Left lobe of liver (tissue), 2 donors: ENCODE measurements at places on chromosomes 11 and 22. TPM values are rescaled to one million over a fixed set of nuclear protein-coding genes. Genes with fewer than 3 reads are reported as not detected.

GRCh38 chr11:110818032-110818687 lies 105.9 kb upstream of the ARHGAP20 start:
- no peak for DNase-seq

DNA sequence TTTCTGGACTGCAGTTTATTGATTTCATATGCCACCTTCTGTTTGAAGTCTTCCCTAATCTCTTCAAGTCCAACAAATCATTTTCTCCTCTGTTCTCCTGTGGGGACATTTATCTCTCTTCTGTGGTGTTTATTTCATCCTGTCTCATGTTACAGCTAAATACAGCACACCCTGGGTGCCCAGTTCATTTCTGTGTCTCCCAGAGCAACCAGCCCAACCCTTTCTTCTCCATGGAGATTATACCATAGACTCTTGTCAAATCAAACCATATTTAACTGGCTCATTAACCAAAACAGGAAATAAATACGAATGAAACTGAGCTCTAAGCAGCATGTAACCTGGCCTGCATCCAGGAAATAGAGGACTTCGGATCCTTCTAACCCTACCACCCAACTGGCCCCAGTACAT lies at the start of gene MS4A8:
Gene MS4A8, plus strand, starts transcription at position 329 of the 408 bp plus-strand sequence. CDS start 1,249 bp downstream, outside the sequence.
- DNase-seq: no peak

Gene TENM4
- 0.08 TPM for total RNA-seq

Gene KLHDC7B
- 0.05 TPM for total RNA-seq

Gene TRIM22
- total RNA-seq: 8.0 TPM

Gene NRIP3
- total RNA-seq: 0.05 TPM

- DNase-seq: no peak
These were observed 11.0 kb upstream of the UCP3 start for GRCh38 chr11:74019860-74020259.

- DNase-seq: no peak
These were observed 14.8 kb downstream of the SGSM3 start for GRCh38 chr22:40385036-40385782.
